ENCODE measurements at places on chromosomes 6 and 20.

DNA sequence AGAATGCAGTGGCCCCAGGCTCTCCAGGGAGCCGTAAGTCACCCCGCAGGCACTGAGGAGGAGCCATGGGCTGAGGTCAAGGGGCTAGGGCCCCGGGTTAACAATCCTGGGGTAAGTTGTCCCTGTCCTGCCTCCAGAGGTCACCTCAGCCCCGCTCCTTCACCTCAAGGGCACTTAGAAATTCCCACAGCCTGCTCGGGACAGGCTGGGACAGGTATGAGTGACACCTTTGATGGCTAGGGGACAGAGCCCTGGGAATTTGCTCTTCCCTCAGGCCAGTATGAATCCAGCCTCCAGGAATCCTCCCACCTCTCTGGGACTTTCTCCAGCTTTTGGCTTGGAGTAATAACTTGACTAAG is 3.5 kb upstream of the GRM4 start:
- DNase-seq: no peak

GRCh38 chr6:128659878-128660622 is 139.7 kb upstream of the PTPRK start:
- no peak for DNase-seq

DNA sequence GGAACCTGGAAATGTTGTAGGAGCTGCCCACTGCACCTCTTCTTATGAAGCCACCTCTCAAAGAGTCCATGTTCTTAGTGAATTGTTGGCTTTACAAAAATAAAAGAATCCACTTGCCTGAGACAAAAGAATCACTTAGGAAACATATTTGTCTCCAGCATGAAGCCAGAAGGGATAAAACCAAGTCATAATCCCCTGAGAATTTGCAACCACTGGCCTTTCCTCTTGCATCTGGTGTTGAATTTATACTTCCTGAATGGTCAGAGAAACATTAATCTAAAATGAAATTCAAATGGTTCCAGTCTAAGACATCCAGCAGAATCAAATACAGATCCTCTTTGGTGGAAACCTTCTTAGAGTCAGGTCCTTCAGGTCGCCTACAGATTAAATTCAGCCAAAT is 192.5 kb upstream of the ECI2 start:
- DNase-seq: no peak

DNA sequence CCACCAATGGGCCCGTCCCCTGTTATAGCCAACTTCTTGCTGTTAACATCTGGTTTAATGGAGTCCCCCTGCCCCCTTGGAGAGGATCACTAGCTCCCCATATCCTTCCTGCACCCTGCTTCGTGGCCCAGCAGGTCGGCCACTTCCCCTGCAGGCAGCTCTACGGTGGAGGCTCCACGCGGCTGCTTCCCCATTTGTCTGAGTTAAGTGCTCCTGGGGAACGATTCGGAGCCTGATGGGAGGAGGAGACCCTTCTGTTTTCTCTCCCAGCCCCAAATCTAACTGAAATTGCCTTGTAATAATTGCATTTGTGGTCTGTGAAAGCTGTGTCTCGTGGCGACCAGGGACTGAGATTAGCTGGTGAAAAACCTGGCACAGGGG is 74.6 kb downstream of the SULF2 start:
- no peak for DNase-seq

DNA sequence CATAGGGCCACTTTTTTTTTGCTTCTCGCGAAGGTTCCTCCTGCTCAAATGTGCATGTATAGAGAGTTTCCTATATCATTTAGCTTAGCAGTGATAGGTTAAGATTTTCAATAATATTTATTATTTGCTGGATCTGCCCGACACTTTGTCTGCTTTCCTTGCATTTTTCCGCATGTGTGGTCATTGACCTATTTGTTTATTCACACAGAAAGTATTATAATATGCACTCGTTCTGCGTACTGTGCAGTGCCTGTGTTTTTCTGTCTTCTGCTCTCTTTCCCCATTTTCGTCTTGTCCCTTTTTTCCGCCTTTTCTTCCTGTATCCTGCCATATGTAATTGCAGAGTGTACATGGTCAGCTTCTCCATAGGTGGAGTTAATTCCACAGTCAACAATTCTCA is 255.8 kb downstream of the TMEM242 start:
- DNase-seq: no peak

GRCh38 chr20:17797161-17797560 is 97.4 kb downstream of the BANF2 start:
- no peak for DNase-seq

GRCh38 chr6:4039348-4039747 is 39.6 kb downstream of the FAM217A start:
- no peak for DNase-seq

- no peak for DNase-seq
Measured at GRCh38 chr6:133341607-133342158, 100.5 kb downstream of the EYA4 start.

- DNase-seq: no peak
Measured at GRCh38 chr6:70124882-70125545, 177.9 kb downstream of the COL9A1 start.

DNA sequence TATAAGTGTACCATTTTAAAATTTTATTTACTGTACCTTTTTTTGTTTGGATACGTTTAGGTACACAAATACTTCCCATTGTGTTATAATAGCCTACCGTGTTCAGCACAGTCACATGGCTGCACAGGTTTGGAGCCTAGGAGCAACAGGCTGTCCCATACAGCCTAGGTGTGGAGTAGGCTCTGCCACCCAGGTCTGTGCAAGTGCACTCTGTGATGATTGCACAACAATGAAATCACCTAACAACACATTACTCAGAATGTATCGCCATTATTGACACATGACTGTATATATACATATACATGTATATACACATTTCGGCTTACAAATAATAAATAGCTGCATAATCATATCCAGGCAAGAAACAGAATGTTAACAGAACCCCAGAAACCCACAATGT is 15.4 kb downstream of the SERAC1 start:
- no peak for DNase-seq

GRCh38 chr6:143058987-143059386 is 1.7 kb upstream of the AIG1 start:
- no peak for DNase-seq

DNA sequence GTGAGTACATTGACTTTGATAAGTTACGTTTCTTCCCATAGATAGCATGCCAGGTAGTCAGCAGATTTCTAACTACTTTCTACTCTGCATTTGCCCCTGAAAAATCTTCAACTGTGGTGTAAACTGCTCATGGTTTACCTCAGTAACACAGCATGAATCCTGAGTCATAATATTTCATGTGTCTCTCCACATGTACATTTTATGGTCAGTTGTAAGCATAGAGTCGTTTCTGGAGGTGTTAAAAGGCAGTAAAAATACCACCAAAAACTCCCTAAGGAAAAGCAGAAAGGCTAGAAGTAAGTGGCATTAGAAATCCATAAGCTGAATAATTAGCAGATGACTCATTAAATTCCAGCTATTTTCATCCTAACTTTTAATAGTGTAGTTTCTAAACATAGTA is 4.1 kb upstream of the GPR63 start:
- DNase-seq: no peak

- DNase-seq: no peak
Measured at GRCh38 chr20:59374261-59374660, 73.8 kb downstream of the EDN3 start.

- no peak for DNase-seq
Measured at GRCh38 chr6:29734046-29735018, 11.1 kb downstream of the HLA-F start.

Data from CD8-positive, alpha-beta T cell (primary cell).